ENCODE measurements at places on chromosomes 6 and 20.

GRCh38 chr20:43723186-43723585 lies 3.6 kb downstream of the GTSF1L start:
- DNase-seq: no peak

DNA sequence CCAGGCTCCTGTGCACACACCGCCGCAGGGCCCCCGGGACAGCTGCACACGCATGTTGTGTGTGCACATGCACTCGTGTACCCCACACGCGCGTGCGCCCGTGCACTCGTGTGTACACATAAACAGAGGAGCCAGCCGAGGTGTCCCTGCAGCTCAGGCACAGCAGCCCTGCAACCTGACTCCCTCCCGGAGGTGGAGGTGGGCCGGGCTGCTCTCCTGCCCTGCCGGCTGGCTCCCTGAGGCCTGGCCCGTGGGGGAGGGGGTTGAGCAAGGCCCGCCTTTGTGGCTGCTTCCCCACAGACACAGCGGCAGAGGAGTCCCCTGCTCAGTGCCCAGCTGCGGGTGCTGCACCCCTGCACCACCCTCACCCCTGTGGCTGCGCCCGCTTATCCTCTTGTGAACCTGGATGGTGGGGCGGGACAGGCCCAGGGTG lies 624 bp downstream of the RBBP8NL start:
- no peak for DNase-seq

DNA sequence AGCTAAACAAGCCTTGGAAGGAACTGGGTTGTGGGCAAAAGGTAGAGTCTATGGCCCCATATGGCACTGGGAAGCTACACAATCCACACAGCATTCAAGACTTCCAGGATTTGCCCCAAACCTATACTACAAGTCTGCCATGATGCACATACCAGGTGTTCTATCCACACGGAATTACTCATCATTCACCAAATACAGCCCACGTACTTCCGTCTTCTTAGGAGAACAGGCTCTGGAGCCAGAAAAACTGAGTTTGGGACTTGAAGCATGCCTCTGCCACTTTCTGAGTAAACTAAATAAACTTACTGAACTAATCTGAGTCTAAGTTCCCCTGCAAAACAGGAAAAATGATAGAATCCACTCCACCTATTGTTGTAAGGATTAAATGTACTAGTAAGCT lies 28.6 kb downstream of the RIMS4 start:
- DNase-seq: no peak

GRCh38 chr20:23588434-23589403 lies 17.0 kb downstream of the CST9 start:
- no peak for DNase-seq

DNA sequence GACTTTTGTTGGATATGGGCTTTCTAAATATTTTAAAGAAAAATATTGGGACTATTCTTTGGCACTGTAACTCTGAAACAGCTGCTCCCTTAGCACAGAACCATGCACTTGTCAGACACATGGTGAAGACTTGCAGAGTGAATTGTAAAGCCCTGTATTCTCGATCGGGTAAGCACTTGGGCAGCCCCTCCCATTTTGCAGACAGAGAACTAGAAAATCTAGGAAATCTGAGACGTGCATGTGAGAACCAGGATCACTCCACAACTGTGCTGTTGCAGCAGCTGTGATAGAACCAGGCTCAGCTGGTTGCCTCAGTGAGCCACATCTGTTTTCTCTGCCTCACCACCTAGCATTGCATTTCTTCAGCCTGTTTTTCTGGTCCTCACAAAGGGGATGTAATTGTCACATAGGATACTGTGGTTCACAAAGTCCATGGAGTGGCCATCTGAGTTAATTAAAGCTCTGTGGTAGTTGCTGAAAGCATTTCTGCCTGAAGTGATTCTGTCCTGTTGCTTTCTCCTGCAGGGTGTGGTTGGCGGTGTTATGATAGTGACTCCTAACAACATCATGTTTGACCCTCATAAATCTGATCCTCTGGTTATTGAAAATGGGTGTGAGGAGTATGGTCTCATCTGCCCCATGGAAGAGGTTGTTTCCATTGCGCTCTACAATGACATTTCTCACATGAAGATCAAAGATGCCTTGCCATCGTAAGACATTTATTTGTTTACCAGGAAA lies 71.8 kb upstream of the HINT3 start:
- DNase-seq: no peak

DNA sequence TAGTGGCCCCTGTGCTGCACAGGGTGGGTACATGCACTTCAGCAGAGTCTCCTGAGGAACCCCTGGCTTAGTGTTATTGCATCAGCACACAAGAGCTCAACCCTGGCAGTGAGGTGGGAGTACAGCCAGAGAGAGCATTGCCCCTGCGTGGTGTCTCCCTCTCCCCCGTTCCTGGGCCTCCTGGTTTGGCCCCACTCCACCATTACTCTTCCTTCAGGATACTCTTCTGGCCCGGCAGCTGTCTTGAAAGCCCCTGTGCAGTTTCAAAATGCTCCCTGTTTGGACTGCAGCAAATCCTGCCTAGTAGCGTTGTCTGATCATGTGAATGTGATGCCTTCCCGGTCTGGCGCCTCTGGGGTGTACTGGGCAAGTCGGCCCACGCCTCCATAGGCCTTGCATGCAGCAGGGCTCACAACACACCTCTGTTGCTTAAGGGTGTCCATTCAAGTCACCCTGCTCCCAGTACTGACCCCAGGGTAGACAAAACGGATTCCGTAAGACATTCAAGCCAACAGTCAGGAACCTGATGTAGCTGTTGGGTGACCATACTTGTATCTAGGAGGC lies 32.1 kb downstream of the TXNDC5 start:
- no peak for DNase-seq

GRCh38 chr6:135817035-135817434 lies 34.5 kb upstream of the PDE7B start:
- no peak for DNase-seq

GRCh38 chr6:31356216-31356945 lies 598 bp downstream of the HLA-B start:
- peak; percentile 18 for DNase-seq

DNA sequence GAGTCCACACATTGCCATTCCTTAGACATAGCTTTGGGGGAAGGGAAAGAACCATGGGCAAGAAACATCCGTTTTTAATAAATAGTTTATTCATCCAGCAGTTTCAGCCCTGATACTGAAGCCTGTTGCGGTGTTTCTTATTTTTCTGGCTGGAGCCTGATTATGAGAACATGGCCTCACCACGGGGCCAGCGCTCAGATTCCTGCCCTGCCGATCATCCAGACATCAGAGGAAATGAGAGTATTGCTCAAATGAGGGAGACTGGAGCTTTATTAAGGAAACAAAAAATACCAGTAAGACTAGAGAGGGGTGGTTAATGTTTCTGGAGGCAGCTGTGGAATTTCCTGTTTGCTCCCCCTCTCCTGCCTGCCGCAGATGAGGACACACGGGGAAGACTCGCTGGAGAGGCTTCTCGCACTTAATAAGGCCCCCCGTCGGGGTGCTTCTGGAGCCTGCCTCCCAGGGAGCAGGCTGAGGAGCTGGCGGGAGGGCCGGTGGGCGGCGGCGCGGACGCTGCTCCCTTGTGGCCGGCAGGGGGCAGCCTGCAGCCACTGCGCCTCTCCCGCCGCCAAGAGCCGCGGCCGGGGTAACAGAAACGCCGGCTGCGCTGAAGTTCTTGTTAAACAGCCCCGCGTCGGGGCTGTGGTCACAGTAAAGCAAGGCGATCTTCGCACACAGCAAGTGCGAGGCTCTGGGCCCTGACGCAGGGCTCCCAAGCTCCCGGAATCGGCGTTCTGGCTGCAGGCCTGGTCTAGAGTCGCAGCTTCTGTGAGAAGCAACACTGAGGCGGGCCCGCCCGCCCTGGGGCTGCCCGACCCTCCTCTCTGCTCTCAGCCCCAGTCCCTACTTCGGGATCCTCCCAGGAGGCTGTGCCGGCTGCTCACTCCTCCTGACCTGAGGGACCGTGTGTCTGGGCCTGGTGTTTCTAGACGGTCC lies 17.5 kb downstream of the LEMD2 start:
- DNase-seq: peak; percentile 49

- no peak for DNase-seq
Measured at GRCh38 chr6:101352316-101352715, 41.2 kb upstream of the GRIK2 start.

DNA sequence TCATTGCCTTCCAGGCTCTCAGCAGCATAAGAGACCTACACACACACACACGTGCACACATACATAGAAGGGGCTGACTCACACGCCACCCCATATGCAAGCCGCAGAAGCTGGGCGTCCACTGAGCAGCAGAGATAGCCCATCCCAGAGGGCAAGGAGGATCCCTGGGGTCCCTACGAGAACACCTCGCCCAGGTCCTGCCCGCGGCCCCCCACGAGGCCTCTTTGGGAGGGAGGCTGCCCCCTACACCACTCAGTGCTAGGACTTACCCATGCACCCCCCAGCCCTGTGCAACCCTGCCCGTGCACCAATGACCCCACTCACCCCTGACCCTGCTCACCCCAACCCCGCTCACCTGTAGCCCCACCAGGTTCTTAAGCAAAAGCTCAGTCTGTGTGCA lies 20.6 kb upstream of the NTSR1 start:
- no peak for DNase-seq

DNA sequence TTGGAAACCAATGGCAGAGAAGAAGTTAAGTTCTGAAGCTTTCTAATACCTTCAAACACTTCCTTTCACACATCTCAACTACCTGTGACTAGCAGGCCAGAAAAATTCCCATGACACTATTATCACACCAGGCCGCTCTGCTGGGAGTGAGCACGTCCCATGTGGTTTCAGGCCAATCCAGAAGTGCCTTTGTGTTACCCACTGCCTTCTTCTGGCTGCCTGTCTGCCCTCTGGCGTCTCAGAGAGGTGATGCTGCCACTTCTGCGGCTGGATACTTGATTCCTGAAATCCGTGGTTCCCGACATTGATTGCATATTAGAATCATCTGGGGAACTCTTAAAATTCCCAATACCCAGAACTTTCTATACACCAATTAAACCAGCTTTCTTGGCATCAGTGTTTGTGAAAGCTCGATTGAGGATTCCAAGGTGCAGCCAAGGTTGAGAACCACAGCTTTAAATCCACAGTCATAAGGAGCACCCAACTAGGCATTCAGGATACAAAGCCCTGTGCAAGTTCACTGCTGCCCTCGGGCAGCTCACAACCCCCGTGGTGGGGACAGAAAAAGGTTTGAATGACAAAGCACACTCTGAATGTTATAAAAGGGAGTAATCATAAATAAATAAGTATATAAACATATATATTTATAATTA lies 65.6 kb downstream of the STMND1 start:
- DNase-seq: no peak

- DNase-seq: no peak
Measured at GRCh38 chr6:118931436-118931835, 3.5 kb downstream of the MCM9 start.

- DNase-seq: no peak
Measured at GRCh38 chr6:44575644-44576043, 188.1 kb downstream of the CDC5L start.

- DNase-seq: no peak
Measured at GRCh38 chr6:158500016-158500735, 59.7 kb upstream of the TMEM181 start.

- DNase-seq: no peak
Measured at GRCh38 chr6:53029257-53029656, 34.2 kb upstream of the GSTA4 start.

DNA sequence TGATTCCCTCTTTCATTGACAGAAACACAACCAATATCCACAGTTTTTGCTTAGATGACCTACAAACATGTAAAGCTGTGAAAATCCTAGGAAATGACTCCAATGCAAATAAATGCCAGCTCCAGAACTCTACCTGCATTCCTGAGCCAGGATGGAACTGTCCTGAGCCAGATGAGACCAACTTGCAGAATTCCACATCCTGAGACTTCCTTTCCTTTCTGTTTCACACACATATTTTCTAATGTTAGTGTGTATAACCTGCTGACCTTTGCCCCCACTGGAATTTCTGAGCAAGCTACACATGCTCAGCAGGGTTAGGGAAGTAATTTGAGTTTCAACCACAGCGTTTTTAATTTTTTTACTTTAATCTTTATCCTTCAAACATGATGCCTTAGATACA lies 69.6 kb upstream of the ADGRF1 start:
- no peak for DNase-seq

DNA sequence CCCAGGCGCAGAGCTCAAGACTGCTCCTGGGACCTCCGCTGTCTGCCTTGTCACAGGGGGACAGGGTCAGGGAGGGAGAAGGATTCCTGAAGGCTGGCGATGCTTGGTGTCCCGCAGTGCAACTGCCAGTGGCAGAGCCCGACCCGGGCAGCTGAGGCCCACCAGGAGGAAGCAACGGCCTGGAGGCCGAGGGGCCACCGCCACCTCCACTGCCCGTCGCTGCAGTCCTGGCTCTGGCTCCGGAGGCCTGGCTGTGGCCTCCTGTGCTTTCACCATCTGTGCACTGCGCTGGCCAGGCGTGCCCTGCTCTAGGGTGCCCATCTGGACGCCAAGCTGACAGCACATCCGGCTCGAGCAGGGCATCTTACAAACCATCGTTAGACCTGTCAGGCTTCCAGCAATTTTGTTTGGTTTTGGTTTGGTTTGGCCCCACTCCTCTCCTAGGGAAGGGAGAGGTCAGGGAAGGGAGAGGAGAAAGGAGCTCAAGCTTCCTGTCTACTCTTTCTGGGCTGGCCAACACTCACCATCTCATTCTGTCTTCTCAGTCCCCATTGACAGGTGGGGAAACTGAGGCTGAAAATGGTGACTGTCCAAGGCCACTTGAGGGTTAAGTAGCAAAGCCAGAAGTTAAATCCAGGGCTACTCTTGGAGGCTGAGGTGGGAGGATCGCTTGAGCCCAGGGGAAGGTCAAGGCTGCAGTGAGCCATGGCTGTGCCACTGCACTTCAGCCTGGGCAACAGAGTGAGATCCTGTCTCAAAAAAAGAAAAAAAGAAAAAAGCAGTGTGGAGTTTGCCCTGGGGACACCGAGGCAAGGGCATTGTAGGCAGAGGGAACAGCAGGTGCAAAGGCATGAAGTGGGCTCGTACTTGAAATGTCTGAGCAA lies 37.7 kb upstream of the NOL4L start:
- DNase-seq: no peak
